ENCODE measurements at places on chromosomes 6 and 20. TPM values are rescaled to one million over a fixed set of nuclear protein-coding genes. Genes with fewer than 3 reads are reported as not detected.

Gene RPL7L1
- total RNA-seq = 135 TPM

Gene EDN3
- not detected for total RNA-seq

DNA sequence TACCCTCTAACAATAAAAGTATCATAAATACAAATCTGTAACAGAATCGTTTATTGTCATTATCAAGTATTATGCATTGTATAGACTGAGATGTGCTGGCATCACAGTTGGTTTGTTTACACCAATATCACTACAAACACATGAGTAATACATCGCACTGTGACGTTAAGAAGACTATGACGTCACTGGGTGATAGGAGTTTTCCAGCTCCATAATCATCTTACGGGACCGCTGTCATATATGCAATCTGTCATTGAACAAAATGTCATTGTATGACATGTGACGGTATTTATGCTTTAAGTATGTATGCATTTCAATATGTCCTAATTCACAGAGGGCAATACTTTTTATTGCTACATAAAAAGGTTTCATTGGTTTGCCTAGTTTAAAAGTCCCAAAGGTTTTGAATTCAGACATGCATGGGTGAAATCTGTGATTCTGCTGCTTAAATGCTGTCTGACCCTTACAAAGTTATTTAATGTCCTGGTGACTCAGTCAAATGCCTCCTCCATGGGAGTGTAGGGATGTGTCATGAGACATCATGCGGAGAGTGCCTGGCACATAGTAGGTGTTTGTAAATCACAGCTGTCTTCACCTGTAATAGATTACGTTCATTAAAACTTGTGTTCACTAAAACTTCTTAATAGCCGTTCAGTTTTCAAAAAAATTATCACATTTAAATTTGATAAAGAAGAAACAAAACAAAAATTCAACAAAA is 160.7 kb upstream of the PDE10A start:
- no peak for DNase-seq

Gene LY6G6D
- total RNA-seq = not detected

- DNase-seq = no peak
Observed at GRCh38 chr6:69780585-69781178, 16.1 kb downstream of the LMBRD1 start.

DNA sequence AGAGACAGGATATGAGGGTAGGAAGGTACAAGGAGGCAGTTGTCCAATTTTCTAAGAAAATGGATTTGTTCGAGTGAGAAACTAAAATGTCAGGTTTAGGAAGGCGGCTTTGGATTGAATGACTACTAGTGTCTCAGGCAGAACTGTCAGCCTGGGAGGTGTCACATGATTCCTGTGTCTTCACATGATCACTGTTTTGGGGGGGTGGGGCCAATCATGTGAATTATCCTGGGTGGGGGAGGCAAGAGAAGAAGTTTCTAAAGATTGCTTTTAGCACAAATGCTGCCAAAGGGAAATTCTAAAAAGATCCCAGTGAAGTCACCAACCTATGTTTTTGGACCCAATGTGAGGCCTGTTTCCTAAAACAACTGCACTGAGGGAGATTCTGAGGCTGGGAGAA is 2.3 kb downstream of the SIRPA start:
- DNase-seq = no peak

DNA sequence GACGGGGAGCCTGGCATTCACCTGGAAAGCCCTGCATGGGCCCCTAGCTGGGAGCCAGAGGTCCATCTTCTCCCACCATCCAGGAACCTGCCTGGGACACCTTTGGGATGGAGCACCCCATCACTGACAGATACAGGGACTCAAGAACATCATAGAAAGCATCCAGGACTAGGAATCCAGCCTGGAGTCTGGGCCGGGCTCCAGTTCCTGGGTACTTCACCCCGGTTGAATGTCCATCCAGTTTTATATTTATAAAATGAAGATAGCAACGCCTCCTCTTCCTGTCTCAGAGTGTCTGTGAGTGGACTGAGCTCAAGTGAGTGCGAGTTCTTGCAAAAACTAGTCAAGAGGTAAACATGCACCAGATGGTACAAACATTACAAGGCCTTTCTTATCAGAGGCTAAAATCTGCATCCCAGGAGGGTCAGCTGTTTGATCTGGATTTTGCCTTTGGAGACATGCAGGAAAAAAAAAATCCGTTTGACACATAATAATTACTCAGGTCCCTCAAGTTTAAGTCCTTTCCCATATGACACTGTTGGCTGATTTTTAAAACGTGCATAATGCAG is 27.4 kb downstream of the ZC3H12D start:
- no peak for DNase-seq

DNA sequence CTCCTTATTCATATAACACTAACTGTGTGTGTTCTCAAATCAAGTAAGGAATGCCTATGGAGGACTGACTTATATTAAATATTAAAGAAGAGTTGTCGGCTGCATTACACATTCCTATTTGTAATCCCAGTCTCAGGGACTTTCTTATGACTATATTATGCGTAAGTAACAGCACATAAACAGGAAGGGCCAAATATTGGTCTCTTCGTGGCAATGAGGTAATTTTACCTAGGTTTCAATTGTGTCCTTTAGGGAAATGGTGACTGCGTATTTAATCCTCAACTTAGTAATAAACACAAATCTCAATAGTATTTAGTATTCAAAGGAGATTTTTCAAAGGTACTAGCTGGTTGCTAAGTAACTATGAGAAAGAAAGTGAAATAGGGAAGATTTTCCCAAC is 22.8 kb upstream of the EPM2A start:
- DNase-seq = no peak

Gene ADAM33
- not detected for total RNA-seq

Gene LST1
- total RNA-seq = 19.1 TPM

Gene MICB
- total RNA-seq = 12.3 TPM

DNA sequence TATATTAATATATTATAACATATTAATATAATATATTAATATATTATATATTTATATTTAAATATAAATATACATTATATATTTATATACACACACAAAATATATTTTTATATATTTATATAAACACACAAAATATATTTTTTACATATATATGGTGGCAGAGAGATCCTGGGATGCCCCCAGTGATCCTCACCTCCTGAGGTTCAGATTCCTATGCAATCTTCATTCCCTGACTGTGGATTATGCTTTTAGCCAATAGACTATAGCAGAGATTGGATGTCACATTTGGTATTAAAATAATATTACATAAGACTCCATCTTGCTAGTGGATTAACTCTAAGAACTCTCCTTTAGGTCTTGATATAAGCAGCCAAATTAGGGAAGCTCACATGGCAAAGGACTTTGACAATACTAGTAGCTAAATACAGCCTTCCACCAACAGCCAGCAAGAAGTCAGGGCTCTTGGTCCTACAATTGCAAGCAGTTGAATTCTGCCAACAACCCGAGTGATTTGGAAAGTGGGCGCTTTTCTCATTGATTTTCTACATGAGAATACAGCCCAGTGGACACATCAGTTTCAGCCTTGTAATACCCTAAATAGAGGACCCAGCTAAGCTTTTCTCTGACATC is 681.0 kb downstream of the C6orf118 start:
- no peak for DNase-seq

Gene NKAIN2
- not detected for total RNA-seq

DNA sequence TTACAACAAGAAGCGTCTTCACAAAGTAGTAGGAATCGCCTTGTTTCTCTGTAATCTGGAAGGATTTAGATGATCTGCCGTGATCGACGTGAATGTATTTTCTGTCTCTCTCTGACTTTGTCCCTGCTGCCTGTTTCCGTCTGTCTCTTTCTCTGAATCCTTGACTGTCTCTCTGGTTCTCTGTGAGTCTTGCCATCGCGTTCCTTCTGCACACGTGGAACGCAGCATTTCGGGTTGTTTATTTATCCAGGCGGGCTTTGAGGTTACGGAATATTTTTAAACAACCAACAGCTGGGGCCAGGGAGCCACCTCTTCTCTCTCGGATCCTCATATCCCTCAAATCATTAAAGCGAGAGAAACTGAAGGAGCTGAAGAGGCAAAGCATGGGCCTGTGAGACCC is 215.9 kb downstream of the ZDHHC14 start:
- DNase-seq = no peak

- DNase-seq = no peak
Observed at GRCh38 chr6:107737397-107737793, 86.7 kb downstream of the SCML4 start.

Gene OR2J3
- not detected for total RNA-seq

DNA sequence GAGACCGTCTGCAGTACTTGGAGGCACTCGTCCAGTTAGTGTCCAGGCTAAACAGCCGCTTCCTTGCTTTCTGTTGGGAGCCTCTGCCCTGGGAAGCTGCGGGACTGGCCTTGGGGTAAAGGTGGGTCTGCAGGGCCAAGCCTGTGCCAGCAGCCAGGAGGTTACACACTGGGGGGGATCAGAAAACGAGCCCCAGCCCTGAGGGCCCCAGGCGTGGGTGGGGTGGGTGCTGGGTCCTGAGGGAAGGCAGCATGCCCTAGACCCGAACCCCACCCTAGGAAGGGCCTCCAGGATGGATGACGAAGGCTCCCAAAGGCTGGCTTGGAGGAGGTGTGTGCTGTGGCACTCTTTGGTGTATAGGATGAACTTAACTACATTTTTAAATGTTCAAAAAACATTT is 335.2 kb downstream of the ZFAND3 start:
- DNase-seq = no peak

DNA sequence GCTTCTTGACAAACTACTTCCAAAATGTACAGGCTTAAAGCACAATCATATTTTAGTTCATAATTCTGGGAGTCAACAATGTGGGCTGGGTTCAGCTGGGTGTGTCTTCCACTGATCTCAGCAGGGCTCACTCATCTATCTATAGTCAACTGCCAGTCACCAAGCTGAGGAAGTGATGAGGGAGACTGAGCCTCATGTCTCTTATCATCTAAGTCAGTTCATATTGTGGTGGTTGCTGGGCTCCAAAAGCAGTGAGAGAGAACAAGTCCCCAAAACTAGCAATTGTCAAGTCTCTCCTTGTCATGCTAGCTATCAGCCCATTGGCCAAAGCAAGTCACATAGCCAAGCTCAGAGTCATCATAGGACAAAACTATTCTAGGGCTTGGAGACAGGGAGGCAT is 465.9 kb upstream of the ARID1B start:
- DNase-seq = no peak

Gene SERAC1
- 3.2 TPM for total RNA-seq

GRCh38 chr20:62970307-62971210 is 18.1 kb downstream of the SLC17A9 start:
- DNase-seq = no peak

GRCh38 chr6:138311268-138311667 is 66.4 kb upstream of the SMIM28 start:
- no peak for DNase-seq

GRCh38 chr6:145489583-145489982 is 245.7 kb downstream of the EPM2A start:
- no peak for DNase-seq

DNA sequence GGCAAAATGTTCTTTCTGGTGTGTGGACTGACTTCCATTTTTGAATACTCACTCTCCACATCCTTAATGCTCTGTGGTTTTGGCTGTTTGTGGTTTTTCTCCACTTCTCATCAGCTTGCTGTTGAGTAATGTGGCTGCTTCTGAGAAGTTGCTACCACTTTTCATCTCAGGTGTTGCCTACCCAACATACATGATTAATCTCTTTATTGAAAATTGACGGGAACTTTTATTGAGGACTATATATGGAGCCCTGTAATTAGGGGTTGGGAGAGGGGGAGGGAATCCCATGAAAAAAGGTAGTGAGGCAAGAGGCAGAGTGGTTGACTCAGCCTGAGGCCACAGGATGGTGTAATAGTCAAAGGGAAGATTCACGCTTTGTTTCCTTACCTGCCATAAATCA is 17.6 kb downstream of the IL22RA2 start:
- peak; percentile 9 for DNase-seq

GRCh38 chr20:1998715-1999114 is 4.9 kb upstream of the PDYN start:
- no peak for DNase-seq

Gene KIF6
- total RNA-seq = not detected

DNA sequence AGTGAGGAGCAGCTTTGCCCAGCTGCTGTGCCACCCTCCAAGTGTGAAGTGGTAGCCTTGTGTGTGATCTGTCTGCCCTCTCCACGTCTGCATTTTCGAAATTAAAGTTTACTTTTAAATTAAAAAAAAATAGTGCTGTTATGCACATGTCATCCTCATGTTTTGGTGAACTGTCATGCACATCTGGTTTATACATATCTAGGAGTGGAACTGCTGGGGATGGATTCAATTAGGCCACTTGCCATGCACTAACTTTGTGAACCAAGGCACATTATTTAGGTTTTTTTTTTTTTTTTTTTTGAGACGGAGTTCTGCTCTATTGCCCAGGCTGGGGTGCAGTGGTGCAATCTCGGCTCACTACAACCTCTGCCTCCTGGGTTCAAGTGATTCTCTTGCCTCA is 3.6 kb downstream of the GTSF1L start:
- no peak for DNase-seq

DNA sequence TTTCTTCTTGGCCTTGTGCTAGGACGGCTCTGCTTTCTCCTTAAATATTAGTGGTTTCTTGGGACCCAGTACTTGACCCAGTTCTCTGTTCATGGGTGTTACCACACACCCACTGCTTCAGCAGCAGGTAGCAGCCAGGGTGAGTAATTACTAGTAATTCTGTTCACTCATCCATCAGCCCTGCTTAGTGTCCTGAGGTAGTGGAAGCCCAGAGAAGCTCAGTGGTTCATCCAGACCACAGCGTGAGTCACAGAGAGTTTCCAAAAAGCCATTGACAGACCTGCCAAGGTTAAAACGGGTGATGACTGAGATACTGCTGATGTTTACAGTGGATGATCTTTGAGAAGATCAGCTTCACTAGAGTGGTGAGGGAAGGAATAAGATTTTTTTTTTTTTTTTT is 51.7 kb upstream of the HINT3 start:
- DNase-seq = no peak

Gene TXLNB
- total RNA-seq = 0.96 TPM

- no peak for DNase-seq
Observed at GRCh38 chr6:53696341-53696740, 30.8 kb upstream of the KLHL31 start.

- DNase-seq = no peak
Observed at GRCh38 chr6:16647422-16647821, 113.8 kb downstream of the ATXN1 start.

GRCh38 chr6:33313105-33313708 is 671 bp downstream of the TAPBP start:
- no peak for DNase-seq

Gene NRSN1
- not detected for total RNA-seq

DNA sequence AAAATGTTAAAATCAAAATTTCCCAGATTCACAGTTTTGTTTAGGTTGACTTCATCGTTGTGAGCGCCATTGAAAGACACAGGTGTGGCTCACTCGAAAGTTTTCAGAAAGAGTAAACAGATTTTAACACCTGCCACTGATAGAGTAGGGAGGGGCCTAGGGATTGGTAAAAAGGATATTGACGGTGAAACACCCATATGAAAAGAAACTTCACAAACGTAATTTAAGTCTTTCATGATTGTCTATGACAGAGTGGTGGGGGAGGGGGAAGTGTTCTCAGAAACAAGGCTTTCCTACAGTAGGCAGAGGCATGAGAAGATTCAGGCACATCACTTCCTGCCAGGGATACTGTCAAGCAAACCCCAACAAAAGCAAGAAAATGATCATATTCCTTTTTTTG is 101.4 kb downstream of the PERP start:
- no peak for DNase-seq

Measured in naive thymus-derived CD8-positive, alpha-beta T cell (primary cell).